Peyer's patch (tissue), 4 donors: ENCODE measurements at places on chromosomes 2 and 18. TPM values are rescaled to one million over a fixed set of nuclear protein-coding genes. Genes with fewer than 3 reads are reported as not detected.

The CREG2 gene
- not detected for total RNA-seq

The RGPD4 gene
- total RNA-seq = not detected

The NEMP2 gene
- 0.85 TPM for total RNA-seq

The ADD2 gene
- total RNA-seq = 0.28 TPM

The FTCDNL1 gene
- 1.7 TPM for total RNA-seq

The ARHGEF4 gene
- total RNA-seq = 1.1 TPM

The ZNF516 gene
- 39.6 TPM for total RNA-seq

The PASK gene
- total RNA-seq = 29.6 TPM

The FAM228A gene
- total RNA-seq = not detected

The NOP58 gene
- 18.6 TPM for total RNA-seq

The FEZ2 gene
- 70.4 TPM for total RNA-seq

The ITPRIPL1 gene
- total RNA-seq = not detected

The SLC30A3 gene
- total RNA-seq = not detected

The CXCR4 gene
- total RNA-seq = 446 TPM

The SERPINB13 gene
- total RNA-seq = not detected

The REG1A gene
- total RNA-seq = 632 TPM

The LINC00305 gene
- not detected for total RNA-seq

The UGT1A8 gene
- total RNA-seq = 11.9 TPM

The RNF144A gene
- total RNA-seq = 16.4 TPM

The GPR155 gene
- 48.7 TPM for total RNA-seq

The SPEG gene
- 6.2 TPM for total RNA-seq

The ATRAID gene
- total RNA-seq = 88.3 TPM

The ALKAL2 gene
- total RNA-seq = 9.1 TPM

The NT5DC4 gene
- not detected for total RNA-seq

The LCT gene
- 12.6 TPM for total RNA-seq

The L3MBTL4 gene
- total RNA-seq = 6.5 TPM

The ICA1L gene
- 6.3 TPM for total RNA-seq

The NGEF gene
- total RNA-seq = 108 TPM

The RAB6C gene
- total RNA-seq = not detected

The HOXD11 gene
- total RNA-seq = not detected

The TMEM247 gene
- total RNA-seq = not detected

The UNC80 gene
- not detected for total RNA-seq

The CPLX4 gene
- not detected for total RNA-seq

The SP140L gene
- 53.6 TPM for total RNA-seq

The RTKN gene
- total RNA-seq = 98.3 TPM

The CRIM1 gene
- 64.1 TPM for total RNA-seq

The LAMA1 gene
- 2.2 TPM for total RNA-seq

The LDAH gene
- 14.5 TPM for total RNA-seq

The CAPN14 gene
- total RNA-seq = not detected

The XDH gene
- 94.4 TPM for total RNA-seq

The BOLA3 gene
- 17.7 TPM for total RNA-seq

The MGAT4A gene
- 243 TPM for total RNA-seq

The KIAA2012 gene
- not detected for total RNA-seq

The KCNF1 gene
- total RNA-seq = not detected

The DHRS9 gene
- 6.6 TPM for total RNA-seq

The DSG2 gene
- 173 TPM for total RNA-seq

The DSC2 gene
- total RNA-seq = 90.0 TPM

The UGT1A3 gene
- total RNA-seq = 5.8 TPM

The C2orf80 gene
- not detected for total RNA-seq

The RAPGEF4 gene
- total RNA-seq = 4.8 TPM

The UGT1A10 gene
- total RNA-seq = 72.9 TPM

The C1GALT1C1L gene
- total RNA-seq = not detected

The GREB1L gene
- total RNA-seq = 3.3 TPM

The CD8B2 gene
- not detected for total RNA-seq

The ACP1 gene
- 88.1 TPM for total RNA-seq

The RIT2 gene
- total RNA-seq = not detected

The CIAO1 gene
- total RNA-seq = 131 TPM

The IL1F10 gene
- not detected for total RNA-seq
